ENCODE measurements at places on chromosomes 3 and 15.

DNA sequence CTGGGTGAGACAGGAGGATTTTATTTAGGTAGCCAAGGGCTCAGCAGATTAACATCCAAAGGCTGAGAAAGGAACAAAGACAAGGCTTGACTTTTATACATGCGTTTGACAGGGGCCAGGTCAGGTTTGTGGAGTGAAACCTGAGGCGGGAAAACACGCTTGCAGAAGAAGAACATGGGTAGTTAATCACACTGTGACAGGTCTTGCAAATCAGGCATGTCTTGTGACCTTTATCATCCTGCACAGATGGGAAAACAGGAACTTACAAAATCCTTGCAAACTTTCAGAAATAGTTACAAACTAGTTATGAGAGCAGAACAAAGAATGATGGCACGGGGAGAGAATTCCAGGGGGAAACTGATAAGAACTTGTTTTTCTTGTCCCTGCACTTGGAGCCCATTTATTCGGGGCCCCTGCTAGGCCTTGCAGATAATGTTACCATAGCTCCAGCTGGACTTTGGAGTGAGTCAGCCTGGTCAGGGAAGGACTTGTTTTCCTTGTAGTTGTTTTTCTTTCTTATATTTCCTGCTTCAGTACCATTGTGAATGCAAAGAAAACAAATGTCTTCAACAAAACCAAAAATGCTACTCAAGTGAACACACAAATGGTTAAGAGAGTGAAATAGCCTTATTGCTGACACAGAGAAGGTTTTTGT lies 965.9 kb upstream of the ROBO1 start:
- DNase-seq, result no peak

DNA sequence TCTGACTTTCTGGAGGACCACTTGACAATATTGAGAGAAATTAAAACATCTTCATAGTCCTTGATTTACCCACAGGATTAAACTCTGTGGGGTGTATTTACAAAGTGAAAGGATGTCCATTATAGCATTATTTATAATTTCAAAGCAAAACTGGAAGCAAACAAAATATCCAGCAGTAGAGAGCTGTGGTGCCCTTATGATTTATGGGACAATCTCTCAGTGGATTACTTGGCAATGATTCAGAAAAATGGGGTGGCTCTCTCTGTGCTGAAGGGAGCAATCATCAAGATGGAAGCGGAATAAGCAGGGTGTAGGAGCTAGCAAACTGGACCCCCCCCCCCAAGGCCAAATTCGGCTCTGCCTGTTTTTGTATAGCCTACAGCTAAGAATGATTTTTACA lies 9.0 kb downstream of the PPCDC start:
- DNase-seq, result no peak

DNA sequence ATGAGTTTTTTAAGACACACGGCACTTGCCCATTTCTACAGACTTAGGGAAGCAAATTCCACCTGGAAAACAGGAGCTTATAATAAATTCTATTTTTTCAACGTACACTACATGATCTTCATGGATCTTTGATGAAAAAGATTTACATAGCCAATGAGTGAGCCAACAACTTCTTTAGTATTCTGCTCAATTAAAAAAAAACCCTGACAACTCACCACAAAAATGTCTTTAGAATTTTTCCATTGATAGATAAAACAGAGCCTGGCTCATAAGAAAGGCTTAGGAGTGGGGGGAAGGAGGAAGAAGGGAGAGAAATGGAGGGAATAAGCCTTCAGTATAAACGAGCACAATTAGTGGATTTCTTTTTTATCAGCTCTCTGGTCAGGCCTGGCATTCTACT lies 126.7 kb downstream of the ATP10A start:
- DNase-seq, result no peak

- DNase-seq, result no peak
Measured at GRCh38 chr3:171824116-171824515, 13.8 kb upstream of the PLD1 start.

DNA sequence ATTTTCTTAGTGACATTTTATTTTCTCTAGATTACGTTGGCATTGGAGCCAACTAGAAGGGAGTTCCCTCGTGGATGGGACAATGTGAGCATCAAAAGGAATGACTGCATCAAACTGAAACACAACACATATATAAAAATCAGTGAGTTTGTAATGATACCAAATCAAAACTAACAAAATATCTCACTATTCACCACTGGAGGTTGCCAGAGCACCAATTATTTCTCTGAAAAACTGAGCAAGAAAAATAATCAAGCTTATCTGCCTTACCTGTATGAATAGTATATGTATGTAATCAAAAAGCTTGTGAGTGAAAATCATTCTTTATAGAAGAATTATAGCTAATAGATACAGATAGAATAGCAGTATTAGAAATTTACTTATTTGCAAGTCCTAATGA lies 46.8 kb upstream of the OTOL1 start:
- no peak for DNase-seq

Measured in Right ventricle myocardium superior (tissue), 1 donor.